Omental fat pad (tissue), 4 donors: ENCODE measurements at places on chromosomes 1 and 21. TPM values are rescaled to one million over a fixed set of nuclear protein-coding genes. Genes with fewer than 3 reads are reported as not detected.

DNA sequence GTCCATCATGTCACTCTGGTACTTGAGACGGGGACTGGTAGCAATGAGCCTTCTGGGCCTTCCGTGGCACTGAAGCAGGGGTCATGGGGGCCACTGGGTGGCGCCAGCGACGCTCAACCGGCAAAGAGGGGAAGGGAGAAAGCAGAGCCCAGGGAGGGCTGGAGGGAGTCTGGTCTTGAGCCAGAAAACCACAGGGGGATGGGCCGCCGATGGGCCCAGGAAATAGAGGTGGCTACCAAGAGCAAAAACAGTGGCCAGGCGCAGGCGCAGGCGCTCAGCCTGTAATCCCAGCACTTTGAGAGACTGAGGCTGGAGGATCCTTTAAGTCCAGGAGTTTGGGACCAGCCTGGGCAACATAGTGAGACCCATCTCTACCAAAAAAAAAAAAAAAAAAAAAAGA lies 21.8 kb downstream of the EXOC8 start:
- DNase-seq, result no peak

DNA sequence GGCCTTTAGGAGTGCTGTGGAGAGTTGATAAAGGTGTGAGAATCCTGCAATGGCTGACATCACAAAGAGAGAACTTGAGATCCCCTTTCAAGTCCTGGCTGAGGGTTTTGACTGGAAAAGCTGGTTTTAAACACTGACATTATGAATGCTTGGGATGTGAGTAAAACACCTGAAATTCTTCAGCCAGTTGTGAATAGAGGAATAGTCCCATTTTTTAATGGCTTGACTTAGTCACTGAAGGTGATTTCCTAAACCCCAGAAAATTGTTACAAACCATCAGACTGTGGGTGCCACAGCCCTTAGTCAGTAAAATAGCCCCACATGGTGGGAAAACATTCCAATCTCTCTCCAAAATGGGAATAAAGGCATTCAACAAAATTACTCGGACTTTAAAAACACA lies 107.7 kb upstream of the LMO4 start:
- no peak for DNase-seq

DNA sequence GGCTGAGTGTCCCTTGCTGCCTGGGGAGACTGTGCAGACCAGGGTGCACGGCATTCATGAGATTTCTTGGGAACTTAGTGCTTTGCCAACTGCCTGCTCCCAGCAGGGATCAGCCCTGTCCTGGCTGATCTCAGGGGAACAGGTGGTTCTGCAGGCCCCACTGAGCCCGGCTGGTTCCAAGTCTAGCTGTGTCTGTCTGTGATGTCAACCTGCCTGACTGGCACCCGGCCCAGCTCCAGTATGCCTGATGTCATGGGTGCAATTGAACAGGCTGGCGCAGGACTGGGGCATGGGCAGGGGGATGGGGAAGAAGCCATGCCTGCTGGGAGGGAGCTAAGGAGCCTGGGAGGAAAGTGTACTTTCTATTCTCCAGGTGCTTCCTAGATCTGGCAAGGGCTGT lies 227.1 kb downstream of the GRIK3 start:
- DNase-seq, result no peak

Gene CRYBG2
- total RNA-seq, result not detected

- no peak for DNase-seq
These were observed 35.2 kb upstream of the CTPS1 start for GRCh38 chr1:40944326-40944725.
